ENCODE measurements at places on chromosomes 6 and 20. TPM values are rescaled to one million over a fixed set of nuclear protein-coding genes. Genes with fewer than 3 reads are reported as not detected.

- H3K36me3 ChIP-seq: no peaks in the 10 kb centered on the region
- no peaks in the 10 kb centered on the region for H3K27me3 ChIP-seq
- no peak overlapping the region for H3K27ac ChIP-seq
- H3K4me3 ChIP-seq: no peak overlapping the region
- H3K4me1 ChIP-seq: peaks cover 14% of the 10 kb centered on the region
- no peak for DNase-seq
Measured at GRCh38 chr6:3061501-3061941, 6.8 kb upstream of the RIPK1 start.

GRCh38 chr20:49813305-49813974 is 812 bp downstream of the SLC9A8 start:
- no peaks in the 10 kb centered on the region for H3K27me3 ChIP-seq
- H3K4me1 ChIP-seq: peaks cover 13% of the 10 kb centered on the region
- peak overlapping the region; percentile 83 for H3K4me3 ChIP-seq
- no peak for DNase-seq

GRCh38 chr6:26475823-26476729 is 18.3 kb downstream of the BTN2A1 start:
- no peak overlapping the region for H3K27ac ChIP-seq
- no peaks in the 10 kb centered on the region for H3K27me3 ChIP-seq
- peaks cover 11% of the 10 kb centered on the region for H3K4me1 ChIP-seq

- no peak overlapping the region for H3K27ac ChIP-seq
- no peak overlapping the region for H3K4me3 ChIP-seq
- no peaks in the 10 kb centered on the region for H3K27me3 ChIP-seq
- H3K36me3 ChIP-seq: peaks cover 83% of the 10 kb centered on the region
Measured at GRCh38 chr20:48638546-48638945, 189.3 kb downstream of the PREX1 start.

DNA sequence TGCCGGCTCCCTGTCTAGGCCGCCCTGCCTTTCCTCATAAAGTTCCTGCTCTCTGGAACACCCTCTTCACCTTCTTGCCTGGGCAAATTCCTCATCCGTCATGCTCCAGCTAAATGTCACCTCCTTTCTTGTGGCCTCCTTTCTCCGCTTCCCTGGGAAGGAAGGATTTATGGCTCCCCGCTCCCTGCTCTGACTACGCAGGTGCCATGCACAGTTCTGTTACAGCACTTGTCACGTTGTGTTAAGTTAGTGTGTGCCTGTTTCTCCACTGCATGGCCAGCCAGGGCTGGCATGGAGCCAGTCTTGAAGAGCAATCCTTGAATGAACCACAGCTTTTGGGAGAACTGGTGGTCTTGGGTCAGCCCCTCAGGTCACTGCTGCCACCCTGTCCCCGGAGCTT is 61.7 kb downstream of the CD40 start:
- no peak overlapping the region for H3K4me3 ChIP-seq
- H3K36me3 ChIP-seq: peaks cover 4% of the 10 kb centered on the region
- peaks cover 17% of the 10 kb centered on the region for H3K27me3 ChIP-seq
- no peak overlapping the region for H3K27ac ChIP-seq
- DNase-seq: no peak

DNA sequence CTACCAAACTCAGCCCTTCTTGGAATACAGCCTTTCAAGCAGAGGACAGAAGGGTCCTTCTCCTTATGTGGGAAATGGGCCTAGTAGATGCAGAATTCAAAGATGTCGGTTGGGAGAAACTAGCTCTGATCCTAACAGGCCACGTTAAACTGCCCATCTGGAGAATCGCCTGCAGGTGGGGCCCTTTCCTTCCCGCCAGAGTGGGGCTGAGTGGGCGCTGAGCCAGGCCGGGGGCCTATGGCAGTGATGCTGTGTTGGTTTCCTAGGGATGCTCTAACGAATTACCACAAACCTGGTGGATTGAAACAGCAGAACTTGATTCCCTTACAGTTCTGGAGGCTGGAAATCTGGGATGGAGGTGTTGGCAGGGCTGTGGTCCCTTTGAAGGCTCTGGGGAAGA is 9.1 kb downstream of the MAPK13 start:
- no peaks in the 10 kb centered on the region for H3K27me3 ChIP-seq
- no peak overlapping the region for H3K4me3 ChIP-seq
- H3K4me1 ChIP-seq: peaks cover 10% of the 10 kb centered on the region

DNA sequence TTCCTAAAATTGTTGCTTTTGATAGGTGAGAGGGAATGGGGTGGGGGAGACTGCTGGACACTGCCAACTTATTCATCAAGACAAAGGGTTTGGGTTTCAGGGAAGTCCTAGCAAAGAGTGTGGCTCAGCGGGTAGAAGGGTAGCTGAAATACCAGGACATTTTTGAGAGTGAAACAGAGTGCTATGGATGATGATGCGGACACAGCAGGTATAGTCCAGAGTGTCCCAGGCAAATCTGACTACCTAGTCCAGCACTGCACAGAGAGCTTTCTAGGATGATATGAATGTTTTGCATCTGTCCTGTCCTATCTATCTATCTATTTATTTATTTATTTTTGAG is 154.3 kb downstream of the BCAS1 start:
- H3K27me3 ChIP-seq: no peaks in the 10 kb centered on the region
- H3K36me3 ChIP-seq: no peaks in the 10 kb centered on the region
- peak overlapping the region; percentile 93 for H3K27ac ChIP-seq
- no peak for DNase-seq

- no peaks in the 10 kb centered on the region for H3K27me3 ChIP-seq
- no peak overlapping the region for H3K27ac ChIP-seq
- no peak overlapping the region for H3K4me3 ChIP-seq
- no peaks in the 10 kb centered on the region for H3K36me3 ChIP-seq
- no peaks in the 10 kb centered on the region for H3K4me1 ChIP-seq
Measured at GRCh38 chr20:9149087-9149486, 80.2 kb downstream of the PLCB4 start.

DNA sequence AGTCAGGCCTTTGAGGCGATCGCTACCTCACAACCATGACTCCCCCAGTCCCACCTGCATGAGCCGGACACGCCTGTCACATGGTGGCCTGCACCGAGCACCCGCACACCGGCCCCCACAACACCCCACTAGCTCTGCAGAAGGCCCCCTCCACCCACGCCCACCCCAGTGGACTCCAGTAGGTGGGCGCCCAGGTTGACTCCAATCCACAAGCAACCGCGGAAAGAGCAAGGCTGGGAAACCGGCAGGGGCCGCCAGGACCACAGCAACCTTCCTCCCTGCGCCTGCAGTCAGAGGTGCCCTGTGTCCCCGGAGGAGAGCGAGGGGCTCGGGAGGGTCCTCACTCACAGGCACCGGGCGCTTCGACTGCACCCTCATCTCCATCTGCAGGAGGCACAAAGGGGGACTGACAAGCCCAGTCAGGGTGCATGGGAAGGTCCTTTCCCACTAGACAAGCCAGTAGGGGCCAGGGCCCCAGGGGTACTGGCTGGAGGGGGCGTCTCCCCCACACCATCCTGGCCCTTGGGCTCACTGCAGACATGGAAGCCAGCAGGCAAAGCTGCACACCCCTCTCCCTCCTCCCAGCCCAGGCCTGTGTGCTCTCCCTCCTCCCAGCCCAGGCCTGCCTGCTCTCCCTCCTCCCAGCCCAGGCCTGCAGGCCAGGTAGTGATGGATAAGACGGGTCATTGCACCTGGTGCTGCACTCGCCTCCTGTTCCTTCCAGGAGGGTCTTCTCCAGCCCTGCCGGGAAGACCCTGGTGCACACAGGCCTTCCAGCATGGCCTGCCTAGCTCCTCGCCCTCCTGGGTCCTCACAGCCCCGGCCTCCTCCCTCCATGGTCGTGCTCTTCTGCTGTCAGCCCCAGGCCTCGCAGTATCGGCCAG is 137.2 kb downstream of the DLL1 start:
- peaks cover 2% of the 10 kb centered on the region for H3K27me3 ChIP-seq
- no peak for DNase-seq
- peaks cover 45% of the 10 kb centered on the region for H3K4me1 ChIP-seq
- H3K4me3 ChIP-seq: no peak overlapping the region
- peak overlapping the region; percentile 84 for H3K27ac ChIP-seq

- no peaks in the 10 kb centered on the region for H3K27me3 ChIP-seq
- no peak overlapping the region for H3K27ac ChIP-seq
- DNase-seq: no peak
- H3K4me3 ChIP-seq: no peak overlapping the region
Measured at GRCh38 chr6:106051226-106051625, 34.9 kb upstream of the PRDM1 start.

GRCh38 chr6:26332074-26332387 is 33.0 kb upstream of the BTN3A2 start:
- peaks cover 77% of the 10 kb centered on the region for H3K27me3 ChIP-seq
- H3K4me3 ChIP-seq: no peak overlapping the region

DNA sequence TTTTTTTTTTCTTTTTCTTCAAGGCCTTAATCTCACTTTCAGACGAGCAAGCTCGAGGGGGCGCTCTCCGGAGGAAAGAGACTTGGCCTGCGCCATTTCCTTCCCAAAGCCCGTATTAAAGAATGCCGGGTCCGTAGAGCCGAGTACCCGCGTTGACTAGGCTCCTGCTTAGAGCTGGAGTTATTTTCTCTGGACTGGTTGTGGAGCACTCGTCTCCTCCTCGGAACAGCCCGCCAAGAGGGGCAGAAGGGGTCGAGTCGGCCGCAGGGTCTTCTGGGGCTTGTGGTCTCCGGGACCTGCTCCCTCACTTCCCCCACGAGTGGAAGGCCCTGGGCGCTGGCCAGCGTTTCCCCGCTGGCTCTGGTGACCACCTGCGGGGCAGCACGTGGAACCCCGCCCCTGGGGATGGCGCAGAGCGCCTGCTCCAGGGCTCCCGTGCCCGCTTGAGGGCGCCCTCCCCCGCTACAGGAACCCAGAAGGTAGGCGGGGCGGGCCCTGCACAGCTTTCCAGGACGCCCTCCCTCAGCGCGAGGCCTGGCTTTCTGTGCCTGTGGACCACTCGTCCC is 2.7 kb upstream of the MEI4 start:
- no peaks in the 10 kb centered on the region for H3K36me3 ChIP-seq
- peaks cover 7% of the 10 kb centered on the region for H3K4me1 ChIP-seq
- peak overlapping the region; percentile 4 for H3K4me3 ChIP-seq
- no peaks in the 10 kb centered on the region for H3K27me3 ChIP-seq
- peak; percentile 43 for DNase-seq

DNA sequence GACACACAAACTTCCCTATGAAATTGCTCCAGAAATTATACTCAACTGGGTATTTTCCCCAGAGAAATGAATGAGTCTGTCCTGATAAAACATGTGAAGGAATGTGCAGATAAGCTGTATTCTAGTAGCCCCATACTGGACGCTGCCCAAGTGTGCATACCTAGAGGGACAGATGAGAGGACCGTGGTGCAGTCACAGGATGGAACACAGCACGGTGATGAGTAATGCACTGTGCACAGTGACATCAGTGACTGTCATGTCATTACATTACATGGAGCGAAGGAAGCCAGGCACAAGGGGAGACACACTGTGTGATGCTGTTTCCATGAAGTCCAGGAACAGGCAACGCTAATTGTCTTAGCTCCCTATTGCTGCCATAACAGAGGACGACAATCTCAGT is 155.5 kb downstream of the CDH4 start:
- no peaks in the 10 kb centered on the region for H3K27me3 ChIP-seq
- no peak overlapping the region for H3K27ac ChIP-seq
- H3K4me1 ChIP-seq: no peaks in the 10 kb centered on the region
- H3K36me3 ChIP-seq: peaks cover 2% of the 10 kb centered on the region
- H3K4me3 ChIP-seq: no peak overlapping the region
- no peak for DNase-seq

DNA sequence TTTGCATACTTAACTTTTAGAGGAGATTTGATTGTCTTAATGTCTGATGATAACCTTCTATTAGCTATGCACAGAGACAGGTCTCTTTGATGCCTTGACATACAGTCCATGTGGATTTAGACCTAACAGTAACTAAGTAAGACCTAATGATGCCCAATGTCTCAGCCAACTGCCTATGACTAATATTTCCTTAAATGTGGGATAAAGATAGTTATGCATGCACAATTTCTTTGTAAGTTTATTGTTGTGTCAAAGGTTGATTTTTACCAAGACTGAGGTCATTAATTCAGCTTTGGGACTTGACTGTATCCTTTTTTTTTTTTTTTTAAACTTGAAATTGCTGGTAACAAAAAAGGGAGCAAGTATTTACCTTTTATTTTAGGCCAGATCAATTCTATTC is 450.0 kb downstream of the HAO1 start:
- no peak for DNase-seq
- no peaks in the 10 kb centered on the region for H3K27me3 ChIP-seq
- H3K4me3 ChIP-seq: no peak overlapping the region
- H3K27ac ChIP-seq: no peak overlapping the region
- no peaks in the 10 kb centered on the region for H3K36me3 ChIP-seq
- H3K4me1 ChIP-seq: no peaks in the 10 kb centered on the region

DNA sequence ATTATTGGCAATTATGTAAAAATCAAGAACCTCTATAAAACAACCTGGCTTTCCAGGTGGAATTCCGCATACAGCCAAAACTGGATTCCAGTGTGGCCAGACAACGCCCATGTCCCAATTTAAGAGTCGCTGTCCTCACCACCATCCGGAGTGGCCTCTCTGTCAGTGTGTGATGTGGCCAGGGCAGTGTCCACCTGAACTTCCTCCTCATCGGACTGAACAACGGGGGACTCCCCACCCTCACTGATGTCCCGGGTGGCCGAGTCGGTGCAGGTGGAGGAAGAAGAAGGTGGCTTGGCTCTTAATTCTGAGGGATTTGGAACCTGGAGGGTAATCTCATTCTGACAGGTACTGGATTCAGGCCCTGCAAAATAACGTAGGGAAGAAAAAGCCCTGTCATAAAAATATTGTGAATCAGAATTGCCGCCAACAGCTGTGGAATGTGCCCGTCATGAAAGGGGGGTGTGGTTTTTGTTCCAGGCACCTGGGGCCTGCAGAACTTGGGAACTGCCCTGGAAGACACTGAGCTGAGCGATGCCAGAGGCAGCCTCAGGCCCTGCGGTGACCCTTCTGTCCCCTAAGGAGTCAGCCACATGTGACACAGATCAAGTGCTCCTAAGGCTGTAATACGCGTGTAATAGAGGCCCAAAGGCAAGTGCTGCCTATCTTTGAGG is 139.8 kb downstream of the DTNBP1 start:
- H3K4me1 ChIP-seq: peaks cover 8% of the 10 kb centered on the region
- no peak overlapping the region for H3K4me3 ChIP-seq
- H3K36me3 ChIP-seq: peaks cover 56% of the 10 kb centered on the region
- DNase-seq: no peak

- H3K36me3 ChIP-seq: peaks cover 82% of the 10 kb centered on the region
- H3K4me1 ChIP-seq: no peaks in the 10 kb centered on the region
- no peak for DNase-seq
- H3K27ac ChIP-seq: no peak overlapping the region
Measured at GRCh38 chr20:62906209-62906608, 20.1 kb downstream of the DIDO1 start.

- H3K27ac ChIP-seq: peak overlapping the region; percentile 54
- peaks cover 17% of the 10 kb centered on the region for H3K4me1 ChIP-seq
- no peaks in the 10 kb centered on the region for H3K36me3 ChIP-seq
Measured at GRCh38 chr6:107820338-107821261, 3.5 kb downstream of the SCML4 start.

GRCh38 chr6:98014442-98015201 is 731.6 kb upstream of the MMS22L start:
- H3K27me3 ChIP-seq: no peaks in the 10 kb centered on the region
- H3K27ac ChIP-seq: no peak overlapping the region
- no peaks in the 10 kb centered on the region for H3K36me3 ChIP-seq
- H3K4me1 ChIP-seq: no peaks in the 10 kb centered on the region

- no peaks in the 10 kb centered on the region for H3K36me3 ChIP-seq
- H3K27me3 ChIP-seq: no peaks in the 10 kb centered on the region
Measured at GRCh38 chr6:131222773-131223172, 87.5 kb downstream of the AKAP7 start.

GTSF1L gene
- not detected for total RNA-seq

TPBG gene
- 22.3 TPM for total RNA-seq

TMC2 gene
- 0.94 TPM for total RNA-seq

Measured in spinal cord (tissue), 10 donors.